ENCODE measurements at places on chromosomes 4 and X. TPM values are rescaled to one million over a fixed set of nuclear protein-coding genes. Genes with fewer than 3 reads are reported as not detected.

- no peak for DNase-seq
Measured at GRCh38 chr4:35952751-35953150, 291.6 kb downstream of the ARAP2 start.

DNA sequence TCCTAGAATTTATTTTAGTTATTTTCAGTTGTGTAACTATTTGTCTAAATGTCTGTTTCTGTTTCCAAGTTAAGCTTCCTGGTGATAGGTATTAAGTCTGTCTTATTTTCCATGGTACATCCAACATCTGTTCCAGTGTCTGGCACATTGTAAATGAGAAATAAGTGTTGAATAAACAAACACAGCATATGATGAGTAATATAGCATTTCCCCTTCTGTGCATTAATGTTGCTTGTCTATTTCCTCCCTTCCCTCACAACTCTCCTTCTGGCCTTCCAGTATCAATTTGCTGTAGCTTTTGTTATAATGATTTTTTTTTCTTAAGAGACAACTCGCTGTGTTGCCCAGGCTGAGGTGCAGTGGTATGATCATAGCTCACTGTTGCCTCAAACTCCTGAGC lies 36.1 kb downstream of the COPS4 start:
- peak; percentile 75 for DNase-seq

DNA sequence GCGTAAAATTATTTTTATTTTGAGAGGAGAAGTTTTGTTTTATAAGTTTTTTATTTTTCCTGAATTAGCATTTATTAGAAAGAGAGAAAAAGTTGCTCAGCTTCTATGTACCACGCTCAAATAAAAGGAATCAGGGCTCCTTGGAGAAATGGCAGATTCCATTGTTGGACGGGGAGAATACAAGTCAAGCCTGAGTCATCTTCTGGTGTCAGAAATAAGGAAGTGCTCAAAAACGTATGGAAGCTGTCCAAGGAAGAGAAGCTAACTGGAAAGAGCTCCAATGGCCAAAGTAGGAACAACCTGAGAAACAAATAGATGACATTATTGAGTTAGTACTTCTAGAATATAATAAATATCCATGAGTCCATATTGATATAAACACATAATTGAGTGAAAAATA lies 89.3 kb upstream of the NEIL3 start:
- DNase-seq: no peak

- DNase-seq: no peak
Measured at GRCh38 chrX:107723511-107723910, 52.1 kb downstream of the TSC22D3 start.

- DNase-seq: no peak
Measured at GRCh38 chrX:71540801-71541200, 7.9 kb downstream of the OGT start.

DNA sequence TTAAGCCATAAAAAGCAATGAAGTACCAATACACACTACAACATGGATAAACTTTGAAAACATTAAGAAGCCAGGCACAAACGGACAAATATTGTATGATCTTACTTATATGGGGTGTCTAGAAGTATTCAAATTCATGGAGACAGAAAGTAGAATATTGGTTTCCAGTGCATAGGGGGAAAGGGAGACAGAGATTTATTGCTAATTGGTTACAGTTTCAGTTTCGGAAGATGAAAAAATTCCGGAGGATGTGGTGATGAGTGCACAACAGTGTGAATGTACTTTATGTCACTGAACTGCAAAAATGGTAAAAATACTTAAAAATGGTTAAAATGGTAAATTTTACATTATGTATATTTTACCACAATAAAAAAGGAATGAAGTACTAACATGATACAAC lies 5.1 kb upstream of the PRDX4 start:
- no peak for DNase-seq

GRCh38 chr4:52425751-52426326 lies 233.3 kb downstream of the USP46 start:
- no peak for DNase-seq

The MAOA gene
- total RNA-seq: 18.1 TPM

The MAGEE2 gene
- total RNA-seq: not detected

The CLGN gene
- total RNA-seq: 1.00 TPM

The HTN1 gene
- total RNA-seq: not detected

The CT45A3 gene
- not detected for total RNA-seq

The NUDT10 gene
- not detected for total RNA-seq
